ENCODE measurements at places on chromosomes 7 and 10. TPM values are rescaled to one million over a fixed set of nuclear protein-coding genes. Genes with fewer than 3 reads are reported as not detected.

DNA sequence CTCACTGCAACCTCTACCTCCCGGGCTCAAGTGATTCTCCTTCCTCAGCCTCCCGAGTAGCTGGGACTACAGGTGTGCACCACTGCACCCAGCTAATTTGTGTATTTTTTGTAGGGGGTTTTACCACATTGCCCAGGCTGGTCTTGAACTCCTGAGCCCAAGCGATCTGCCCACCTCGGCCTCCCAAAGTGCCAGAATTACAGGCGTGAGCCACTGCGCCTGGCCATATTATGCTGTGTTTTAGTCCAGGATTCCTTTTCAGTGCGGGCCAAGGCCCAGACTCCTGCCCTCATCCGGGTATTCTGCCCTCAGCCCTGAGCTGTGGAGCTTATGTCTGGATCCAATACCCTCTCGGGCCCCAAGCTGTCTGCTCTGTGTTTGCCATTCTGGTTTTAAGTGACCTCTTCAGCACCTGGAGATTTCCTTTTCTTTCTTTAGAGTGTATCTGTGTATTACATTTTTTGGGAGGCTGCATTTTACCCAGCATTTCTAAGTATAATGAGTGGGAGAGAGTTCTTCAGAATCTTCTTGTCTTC lies 114.9 kb downstream of the BUB3 start:
- no peak for DNase-seq

The SP8 gene
- not detected for total RNA-seq

The OTUD1 gene
- total RNA-seq: 8.0 TPM

DNA sequence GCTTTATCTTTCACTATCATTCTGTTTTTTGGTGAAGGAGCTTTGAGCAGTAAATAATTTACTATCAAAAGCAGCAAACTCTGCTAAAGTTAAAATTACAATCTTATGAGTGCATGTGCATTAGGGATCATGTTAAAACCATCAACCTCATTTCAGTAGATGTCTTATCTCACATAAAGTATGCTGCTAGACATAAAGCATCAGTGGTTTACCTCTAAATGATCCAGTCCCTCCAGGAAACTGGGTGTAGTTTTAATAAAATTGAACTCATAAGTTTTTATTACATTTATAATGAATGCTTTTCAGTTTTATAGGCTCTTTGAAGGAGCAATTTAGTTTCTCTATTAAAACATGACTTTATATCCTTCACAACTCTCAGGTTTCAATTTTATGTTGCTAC lies 108.7 kb downstream of the LRRN3 start:
- DNase-seq: peak; percentile 10

The PSD gene
- total RNA-seq: 1.3 TPM

The PTPN20 gene
- 0.27 TPM for total RNA-seq

DNA sequence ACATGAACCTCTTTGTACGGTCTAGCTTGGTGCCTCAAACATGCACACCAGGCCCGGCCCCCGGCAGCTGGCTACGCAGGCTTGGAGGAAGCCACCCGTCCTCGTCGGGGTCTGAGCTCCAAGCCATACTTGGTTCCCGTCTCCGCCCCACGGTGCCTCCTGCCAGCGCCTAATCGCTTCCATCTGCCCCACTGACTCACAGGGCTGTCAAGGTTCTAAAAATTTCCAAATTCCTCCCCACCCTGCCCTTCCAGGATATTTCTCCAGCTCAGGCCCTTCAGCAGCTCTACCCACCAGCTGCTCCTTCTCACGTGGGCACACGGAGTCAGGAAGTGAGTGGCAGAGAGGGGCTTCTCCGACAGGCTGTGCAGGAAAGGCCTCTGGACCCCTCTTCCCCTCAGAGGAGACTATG lies 38.8 kb downstream of the TMEM270 start:
- peak; percentile 97 for DNase-seq

DNA sequence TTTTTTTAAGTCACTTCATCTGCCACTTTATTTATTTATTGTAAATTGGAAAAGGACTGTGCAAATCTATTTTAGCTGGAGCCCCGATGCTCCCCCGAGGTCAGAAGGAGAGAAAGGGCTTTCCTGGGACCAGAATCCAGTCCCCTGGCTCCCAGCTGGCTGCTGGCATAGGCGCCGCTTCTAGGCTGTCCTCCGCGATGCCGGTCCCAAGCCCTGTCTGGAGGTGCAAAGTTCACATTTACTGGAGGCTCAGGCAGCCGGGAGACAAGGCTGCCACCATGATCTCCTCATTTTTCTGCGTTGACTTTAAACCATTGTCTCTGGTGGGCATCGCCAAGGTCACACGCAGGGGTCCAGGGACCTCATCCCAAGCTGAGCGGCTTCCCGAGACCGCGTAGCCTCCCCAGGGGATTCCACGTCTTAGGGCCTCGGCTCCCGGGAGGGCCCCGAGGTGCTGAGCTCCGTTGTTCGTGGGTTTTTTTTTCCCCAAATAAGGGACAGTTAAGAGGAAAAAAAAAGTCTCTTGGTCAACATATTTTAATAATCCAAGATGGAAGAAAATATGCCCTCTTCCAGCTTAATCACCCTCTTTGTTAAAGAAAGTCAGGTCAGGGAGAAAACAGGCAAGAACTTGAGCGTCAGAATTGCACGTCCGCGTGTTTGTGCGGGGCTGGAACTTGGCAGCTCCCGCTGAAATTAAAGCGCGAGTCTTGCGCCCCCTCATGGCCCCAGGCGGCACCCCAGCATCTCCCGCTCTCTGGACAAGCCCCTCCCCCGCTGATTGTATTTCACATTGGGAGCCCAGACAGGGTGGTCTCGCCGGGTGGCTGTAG lies 11.9 kb downstream of the RGR start:
- DNase-seq: peak; percentile 39

GRCh38 chr10:123769647-123770046 lies 103.5 kb downstream of the GPR26 start:
- DNase-seq: peak; percentile 14

DNA sequence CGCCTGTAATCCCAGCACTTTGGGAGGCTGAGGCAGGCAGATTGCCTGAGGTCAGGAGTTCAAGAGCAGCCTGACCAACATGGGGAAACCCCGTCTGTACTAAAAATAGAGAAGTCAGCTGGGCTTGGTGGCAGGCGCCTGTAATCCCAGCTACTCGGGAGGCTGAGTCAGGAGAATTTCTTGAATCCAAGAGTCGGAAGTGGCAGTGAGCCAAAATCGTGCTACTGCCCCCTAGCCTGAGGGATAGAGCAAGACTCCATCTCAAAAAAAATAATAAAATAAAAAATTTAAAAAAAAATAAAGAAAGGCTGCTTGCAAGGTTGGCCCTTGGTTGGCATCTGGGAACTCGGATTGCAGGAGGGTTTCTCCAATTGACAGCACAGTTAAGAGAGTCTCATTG lies 221.6 kb downstream of the DGKI start:
- no peak for DNase-seq

DNA sequence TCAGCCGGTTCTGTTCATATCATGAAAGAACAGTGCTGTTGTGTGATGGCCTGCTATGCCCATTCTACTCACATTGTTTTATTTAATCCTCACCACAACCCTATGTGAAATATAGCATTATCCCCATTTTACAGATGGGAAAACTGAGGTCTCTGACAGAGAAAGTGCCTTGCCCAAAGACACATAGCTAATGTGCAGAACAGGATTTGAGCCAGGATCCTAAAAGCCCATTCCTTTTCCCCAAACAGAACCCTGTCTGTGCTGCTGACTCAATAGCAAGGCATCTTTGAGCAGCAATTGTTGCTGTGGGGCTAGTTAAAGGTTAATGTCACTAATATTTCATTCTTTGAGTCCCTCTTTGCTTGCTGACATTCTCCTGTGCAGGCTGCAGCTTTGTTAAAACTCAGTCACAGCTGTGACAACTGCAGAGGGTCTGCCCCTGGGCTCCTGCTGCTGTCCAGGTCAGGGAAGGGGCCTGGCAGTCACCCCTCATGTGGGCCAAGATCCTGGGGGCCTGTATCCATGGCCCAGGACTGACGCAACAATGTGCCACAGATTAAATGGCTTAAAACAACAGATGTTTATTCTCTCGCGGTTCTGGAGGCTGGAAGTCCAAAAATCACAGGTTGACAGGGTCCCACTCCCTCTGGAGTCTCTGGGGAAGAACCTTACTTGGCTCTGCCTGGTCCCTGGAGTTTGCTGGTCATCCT lies 40.4 kb downstream of the AFAP1L2 start:
- no peak for DNase-seq

GRCh38 chr7:27462575-27463270 lies 200.0 kb downstream of the HIBADH start:
- DNase-seq: no peak

The STEAP2 gene
- total RNA-seq: 28.4 TPM

The CABCOCO1 gene
- total RNA-seq: 3.4 TPM

DNA sequence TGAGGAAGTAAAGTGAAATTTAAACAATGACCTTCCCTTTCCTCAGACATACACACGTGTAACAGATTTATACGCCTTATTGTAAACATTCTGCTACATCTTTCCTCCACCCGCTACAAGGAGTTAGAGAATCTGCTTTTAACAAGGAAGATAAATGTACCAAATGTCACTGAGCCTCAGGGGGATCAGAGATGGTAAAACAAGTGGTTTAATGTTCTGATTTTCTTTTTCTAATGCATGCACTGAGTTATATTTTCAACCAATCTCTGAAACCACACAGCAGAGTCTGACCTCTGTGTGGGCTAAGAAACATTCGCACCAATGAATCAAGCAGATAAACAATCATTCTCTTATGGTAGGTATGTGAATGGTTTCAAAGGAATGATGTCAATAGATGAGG lies 599.5 kb downstream of the ARL4A start:
- DNase-seq: no peak

The ANKRD7 gene
- 1.4 TPM for total RNA-seq

GRCh38 chr7:2002561-2003450 lies 229.9 kb downstream of the MAD1L1 start:
- DNase-seq: no peak

DNA sequence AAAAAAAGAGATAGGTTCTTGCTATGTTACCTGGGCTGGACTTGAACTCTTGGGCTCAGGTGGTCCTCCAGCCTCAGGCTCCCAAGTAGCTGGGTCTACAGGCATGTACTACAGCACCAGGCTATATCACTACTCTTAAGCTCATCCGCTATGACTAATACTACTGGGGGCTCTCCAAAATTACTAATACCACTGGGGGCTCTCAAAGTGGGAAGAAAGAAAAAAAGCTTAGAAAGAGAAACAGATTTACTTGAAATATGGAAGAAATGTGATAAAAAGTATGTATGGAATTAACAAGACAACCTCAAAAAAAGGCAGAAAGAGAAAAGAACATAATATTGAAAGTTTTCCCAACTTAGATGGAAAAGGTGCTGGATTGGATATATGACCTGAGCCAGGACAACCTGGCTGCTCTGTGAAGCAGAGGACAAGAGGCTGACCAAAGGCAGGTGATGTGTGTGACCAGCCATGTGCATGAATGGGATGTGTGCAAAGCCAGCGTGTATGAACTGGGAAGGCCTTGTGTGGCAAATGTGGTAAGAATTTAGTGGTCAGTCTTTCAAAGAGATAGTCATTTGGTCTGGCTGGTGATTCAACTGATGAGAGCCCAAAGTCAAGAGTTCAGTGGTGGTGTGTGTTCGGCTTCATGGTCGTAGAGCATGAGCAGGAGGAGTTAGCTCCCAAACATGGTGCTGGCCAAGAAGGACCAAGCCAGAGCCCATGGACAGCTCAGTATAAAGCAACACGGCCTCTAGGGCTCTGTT lies 232.4 kb upstream of the KLF14 start:
- DNase-seq: peak; percentile 59

The ITGB8 gene
- total RNA-seq: 79.2 TPM

The LRWD1 gene
- 18.6 TPM for total RNA-seq

- no peak for DNase-seq
These were observed 13.0 kb downstream of the ADCYAP1R1 start for GRCh38 chr7:31065021-31065593.

DNA sequence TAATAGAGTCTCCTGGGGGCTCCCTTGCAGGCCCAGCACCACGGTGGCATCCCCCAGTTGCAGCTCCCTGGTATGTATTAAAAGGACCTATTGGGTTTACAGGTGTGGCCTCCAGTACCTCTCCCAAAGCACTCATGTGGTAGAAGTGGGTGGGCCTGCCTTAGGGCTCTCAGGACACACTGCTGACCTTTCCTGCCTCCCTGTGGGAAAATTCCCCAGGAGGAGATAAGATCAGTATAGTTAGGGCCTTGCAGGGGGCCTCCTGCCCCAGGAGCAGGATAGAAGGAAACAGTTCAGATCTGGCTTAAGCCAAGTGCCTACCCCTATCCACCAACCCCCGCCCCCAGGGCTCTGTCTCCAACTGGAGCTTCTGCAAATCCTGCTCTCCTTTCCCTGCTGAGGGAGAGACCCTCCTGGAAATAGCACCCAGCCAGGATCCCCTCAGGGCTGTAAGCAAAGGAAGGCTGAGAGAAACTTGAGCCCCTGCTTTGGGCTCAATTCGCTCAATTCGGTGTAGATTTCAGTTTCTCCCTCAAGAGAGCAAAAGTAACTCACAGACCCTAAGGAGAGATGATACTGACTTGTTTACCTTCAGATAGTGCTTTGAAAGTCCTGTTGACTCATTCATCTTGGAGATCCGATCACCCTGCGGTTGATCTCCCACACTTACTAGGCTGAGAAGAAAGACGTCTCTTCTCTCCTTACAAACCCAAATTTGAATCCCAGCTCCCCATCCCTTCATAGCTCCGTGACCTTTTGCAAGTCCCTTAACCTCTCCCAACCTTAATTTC lies 130.6 kb downstream of the WDR11 start:
- DNase-seq: no peak

The MYL7 gene
- not detected for total RNA-seq

DNA sequence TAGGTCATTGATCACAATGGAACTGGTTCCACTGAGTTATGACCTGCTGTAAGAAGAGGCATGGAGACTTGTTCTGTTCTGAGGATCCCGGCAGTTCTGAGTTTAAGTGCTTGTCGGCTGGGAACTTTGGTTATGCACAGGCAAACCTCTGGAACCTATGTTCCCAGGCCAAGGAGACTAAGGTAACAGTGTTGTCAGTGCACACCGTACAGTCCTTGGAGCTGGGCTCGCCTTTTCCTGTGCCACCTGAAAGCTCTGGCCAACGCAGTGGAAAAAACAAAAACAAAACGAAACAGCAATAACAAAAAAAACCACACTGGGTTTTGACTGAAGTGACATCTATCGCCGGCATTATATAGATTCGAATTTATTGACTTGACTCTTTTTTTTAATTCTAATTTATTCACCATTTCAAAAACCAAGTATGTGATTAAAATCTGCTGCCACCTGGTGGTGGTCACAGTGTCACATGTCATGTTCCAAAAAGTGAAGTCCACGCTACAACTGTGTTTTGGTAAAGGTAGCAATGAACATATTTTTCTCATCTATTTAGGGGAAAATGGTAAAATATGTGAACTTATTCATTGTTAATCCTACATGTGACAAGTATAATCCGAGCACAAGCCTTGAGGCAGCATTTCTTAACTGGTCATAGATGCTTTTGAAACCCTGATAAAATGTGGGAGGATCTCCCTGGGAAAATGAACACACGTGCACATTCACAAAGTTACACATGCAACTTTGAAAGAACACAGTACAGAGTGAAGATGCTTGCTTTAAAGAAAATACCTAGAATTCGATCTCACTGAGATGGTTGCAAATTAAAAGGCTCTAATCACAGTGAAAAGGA lies 113.8 kb upstream of the PPP2R2D start:
- peak; percentile 22 for DNase-seq

The NUTM2A gene
- 0.33 TPM for total RNA-seq

The PHYHIPL gene
- not detected for total RNA-seq

GRCh38 chr7:66697449-66698438 lies 42.8 kb upstream of the RABGEF1 start:
- peak; percentile 79 for DNase-seq

The CLDN15 gene
- total RNA-seq: 3.0 TPM

Measured in fibroblast of the aortic adventitia (primary cell).